ENCODE measurements at places on chromosomes 11 and 22.

- DNase-seq, result no peak
Observed at GRCh38 chr11:33507356-33507755, 193.3 kb downstream of the C11orf91 start.

DNA sequence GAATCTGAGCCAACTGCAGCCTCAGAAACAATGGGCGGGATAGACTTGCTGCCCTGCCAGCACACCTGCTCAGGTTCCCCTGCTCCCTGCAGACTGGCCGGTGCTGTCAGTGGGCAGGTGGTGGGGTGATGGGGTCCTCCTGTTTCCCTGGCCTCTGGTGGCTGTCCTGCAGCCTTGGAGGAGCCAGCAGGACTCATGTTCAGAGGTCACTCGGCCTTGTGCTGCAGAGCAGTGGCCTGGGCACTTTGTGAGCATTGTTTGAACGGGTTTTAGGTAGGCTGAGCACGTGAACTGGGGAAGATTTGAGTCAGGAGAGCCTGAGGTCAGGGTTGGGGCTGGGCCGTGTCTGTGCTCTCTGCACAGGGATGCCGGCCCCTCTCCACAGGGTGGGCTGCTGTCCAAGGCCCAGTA, 17.6 kb downstream of the PPIL2 start:
- DNase-seq, result no peak

DNA sequence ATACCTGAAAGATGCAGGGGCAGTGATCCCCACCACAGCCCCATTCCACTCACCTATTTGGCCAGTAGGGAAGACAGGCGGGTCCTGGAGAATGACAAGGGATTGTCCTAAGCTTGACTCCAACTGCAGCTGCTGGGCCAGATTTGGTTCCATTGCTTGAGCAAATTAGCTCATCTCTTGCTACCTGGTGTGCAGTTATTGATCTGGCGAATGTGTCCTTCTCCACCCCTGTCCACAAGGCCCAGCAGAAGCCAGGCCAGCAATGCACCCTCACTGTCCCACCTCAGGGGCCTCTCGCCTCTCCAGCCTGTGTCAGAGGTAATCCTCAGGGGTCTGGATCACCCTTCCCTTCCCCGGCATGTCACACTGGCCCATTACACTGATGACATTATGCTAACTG, 23.3 kb downstream of the TSPAN32 start:
- DNase-seq, result no peak

DNA sequence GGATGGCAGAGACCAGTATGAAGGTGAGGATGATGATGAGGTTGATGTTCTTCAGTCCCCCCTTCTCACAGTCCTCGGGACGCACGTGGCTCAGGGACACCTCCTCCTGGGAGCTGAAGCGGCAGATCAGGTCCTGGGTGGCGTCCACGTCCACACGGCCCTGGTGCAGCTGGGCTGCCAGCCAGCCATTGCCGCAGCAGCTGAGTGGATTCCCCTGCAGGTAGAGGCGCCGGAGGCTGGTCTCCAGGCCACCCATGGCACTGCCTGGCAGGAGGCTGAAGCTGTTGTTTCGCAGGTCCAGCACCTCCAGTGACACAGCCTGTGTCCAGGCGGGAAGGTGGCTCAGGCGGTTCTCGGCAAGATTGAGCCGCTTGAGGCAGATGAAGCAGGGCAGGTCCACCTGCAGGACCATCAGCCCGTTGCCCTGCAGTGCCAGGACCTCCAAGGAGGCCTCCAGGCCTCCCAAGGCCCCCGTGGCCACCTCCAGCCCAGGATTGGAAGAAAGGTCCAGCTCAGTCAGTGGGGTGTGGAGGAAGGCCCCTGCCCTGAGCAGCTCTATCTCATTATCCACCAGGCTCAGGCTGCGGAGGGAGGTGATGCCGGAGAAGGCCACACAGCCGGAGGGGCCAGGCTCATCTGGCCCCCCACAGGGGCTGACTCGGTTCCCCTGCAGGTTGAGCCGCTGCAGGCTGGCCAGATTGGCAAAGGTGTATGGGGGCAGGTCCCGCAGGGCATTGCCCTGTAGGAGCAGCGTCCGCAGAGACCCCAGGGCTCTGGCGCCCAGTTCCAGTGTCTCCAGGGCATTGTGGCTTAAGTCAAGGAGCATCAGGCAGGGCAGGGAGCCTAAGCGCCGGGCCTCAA, 10.6 kb downstream of the LRRC32 start:
- DNase-seq, result no peak

- no peak for DNase-seq
Observed at GRCh38 chr11:66286699-66287098, 2.2 kb downstream of the YIF1A start.

DNA sequence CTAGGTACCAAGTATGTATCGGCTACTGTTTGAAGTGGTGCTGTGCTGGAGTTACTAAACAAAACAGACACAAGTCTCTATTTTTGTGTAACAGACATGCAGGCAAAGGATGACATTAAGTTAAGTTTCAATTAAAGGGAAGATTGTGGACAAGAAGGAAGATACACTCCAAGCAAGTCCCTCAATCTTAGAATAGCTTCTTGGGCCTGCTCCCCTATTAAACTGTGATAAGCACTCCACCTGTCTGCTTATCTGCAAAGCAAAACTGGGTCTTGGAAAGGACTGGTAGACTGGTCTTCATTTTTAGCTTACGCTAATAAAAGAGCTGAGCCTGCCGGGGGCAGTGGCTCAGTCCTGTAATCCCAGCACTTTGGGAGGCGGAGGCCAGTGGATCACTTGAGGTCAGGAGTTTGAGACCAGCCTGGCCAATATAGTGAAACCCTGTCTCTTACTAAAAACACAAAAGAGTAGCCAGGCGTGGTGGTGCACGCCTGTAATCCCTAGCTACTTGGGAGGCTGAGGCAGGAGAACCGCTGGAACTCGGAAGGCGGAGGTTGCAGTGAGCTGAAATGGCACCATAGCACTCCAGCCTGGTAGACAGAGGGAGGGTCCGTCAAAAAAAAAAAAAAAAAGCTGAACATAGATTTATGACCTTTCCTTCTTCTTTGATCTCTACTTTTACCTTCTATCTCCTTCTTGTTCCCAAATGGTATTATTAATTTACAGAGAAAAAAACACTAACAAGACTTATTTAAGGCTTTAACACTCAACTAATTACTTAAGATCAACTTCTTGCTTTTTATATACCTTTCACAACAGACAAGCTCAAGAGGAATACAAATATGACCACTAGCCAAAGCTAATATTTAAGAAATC, 4.1 kb downstream of the DDX17 start:
- DNase-seq, result no peak

- DNase-seq, result no peak
Observed at GRCh38 chr11:46252373-46252914, 25.0 kb upstream of the CREB3L1 start.

GRCh38 chr11:20070459-20070858, 89.8 kb downstream of the DBX1 start:
- DNase-seq, result no peak

DNA sequence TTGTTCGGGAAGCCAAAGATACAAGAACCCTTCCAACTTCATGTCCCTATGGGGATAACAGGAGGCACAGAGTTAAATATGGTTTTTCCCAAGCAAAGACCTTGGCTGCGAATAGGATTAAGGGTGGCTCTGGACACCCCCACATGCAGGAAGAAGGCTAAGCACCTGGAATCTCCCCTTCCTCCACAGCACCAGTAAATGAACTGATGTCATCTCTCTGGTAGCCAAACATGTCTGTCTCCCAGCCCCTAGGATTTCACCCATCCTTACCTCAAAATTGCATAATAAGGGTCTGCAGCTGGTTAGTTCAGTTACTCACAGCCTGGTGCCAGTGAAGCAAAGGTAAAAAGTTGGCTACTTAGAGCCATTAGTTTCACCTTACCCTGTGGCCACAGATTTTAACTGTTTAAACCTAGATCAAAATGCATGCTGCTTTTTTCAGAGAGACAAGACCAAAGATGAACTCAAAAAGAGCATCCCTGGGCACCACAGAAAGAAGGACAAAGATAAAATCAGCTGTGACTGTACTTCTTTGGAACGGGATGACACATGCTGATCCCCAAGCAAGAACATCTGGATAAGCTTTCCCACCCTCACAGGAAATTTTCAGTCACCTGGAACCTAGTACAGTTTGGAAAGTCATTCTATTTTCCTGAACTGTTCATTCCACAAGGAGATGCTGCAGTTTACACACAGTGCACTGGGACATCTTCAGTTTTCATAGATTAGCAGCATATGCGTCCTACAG, 77.2 kb upstream of the AKIP1 start:
- no peak for DNase-seq

DNA sequence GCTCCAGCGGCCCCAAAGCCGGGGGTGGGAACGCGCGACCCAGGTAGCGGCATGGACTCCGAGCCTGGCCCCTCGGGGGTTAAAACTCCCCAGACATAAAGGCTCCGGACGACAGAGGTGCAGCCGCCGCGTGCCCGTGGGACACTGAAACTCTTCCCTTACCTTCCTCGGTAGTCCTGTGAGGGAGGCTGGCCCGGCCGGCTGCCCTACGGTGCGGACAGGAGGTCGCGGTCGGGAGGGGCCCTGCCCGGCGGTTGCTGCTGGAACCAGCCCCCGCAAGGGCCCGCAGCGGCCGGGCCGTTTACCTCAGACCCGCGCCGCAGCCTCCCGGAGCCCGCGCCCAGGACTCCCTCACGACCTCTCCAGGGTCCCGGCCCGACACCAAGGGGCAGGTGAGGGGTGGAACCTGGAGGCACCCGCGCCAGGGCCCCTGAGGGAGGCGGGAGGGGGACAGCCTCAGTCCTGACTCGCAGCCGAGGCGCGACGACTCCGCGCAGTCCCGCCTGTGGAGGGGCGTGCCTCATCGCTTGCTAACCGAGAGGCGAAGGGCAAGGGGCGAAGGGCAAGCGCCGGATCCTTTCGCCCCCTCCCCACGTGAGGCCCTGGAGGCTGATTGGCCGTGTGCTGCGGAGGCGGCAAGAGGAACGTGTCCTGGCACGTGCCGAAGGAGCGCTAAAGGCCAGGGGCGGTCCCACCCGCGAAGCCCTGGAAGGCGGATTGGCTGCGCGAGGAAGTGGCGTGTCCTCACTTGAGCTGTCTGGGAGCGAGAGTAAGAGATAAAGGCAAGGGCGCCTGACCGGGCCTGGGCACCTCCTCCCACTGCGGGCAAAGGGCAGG, at the start of gene UPB1:
TSS of gene UPB1 (plus strand) at position 805 of the 837 bp plus-strand sequence. CDS start 72 bp downstream, outside the sequence.
- DNase-seq, result no peak

DNA sequence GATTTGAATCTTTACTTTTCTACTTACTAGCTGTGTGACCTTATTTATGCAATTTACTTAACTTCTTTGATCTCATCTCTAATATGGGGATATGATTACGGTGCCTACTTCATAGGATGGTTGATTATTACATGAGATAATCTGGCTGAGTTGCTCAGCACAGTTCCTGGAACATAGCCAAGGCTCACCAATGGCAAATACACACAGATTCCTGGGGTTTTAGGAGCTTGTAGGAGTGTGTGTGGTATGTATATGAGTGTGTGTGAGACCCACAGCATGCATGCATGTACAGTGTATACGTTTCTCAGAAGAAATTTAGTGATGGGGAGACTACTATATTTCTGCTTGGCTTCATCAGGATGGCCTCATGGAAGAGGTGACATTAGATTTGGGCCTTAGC, 256.9 kb downstream of the KIRREL3 start:
- no peak for DNase-seq

- no peak for DNase-seq
Observed at GRCh38 chr22:35479985-35480550, 60.6 kb upstream of the RASD2 start.

- no peak for DNase-seq
Observed at GRCh38 chr11:12914400-12914912, 94.7 kb upstream of the RASSF10 start.

DNA sequence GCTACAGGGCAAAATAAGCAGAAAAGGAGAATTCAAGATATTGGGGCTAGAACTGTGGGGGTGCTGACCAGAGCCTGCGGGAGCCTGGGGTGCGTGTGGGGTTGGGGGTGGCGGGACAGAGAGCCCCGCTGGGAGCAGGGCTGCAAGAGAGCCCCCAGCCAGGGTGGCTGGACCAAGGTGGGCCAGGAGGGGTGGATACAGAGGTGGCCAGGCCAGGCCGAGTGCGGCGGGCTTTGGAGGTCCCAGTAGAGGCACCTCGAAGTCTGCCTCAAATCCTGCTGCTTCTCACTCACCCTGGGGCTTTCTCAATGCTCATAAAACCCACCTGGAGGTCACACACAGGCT, 16.9 kb upstream of the MUC5B start:
- DNase-seq, result no peak

- DNase-seq, result no peak
Observed at GRCh38 chr22:39666495-39666894, 95.9 kb downstream of the CACNA1I start.

DNA sequence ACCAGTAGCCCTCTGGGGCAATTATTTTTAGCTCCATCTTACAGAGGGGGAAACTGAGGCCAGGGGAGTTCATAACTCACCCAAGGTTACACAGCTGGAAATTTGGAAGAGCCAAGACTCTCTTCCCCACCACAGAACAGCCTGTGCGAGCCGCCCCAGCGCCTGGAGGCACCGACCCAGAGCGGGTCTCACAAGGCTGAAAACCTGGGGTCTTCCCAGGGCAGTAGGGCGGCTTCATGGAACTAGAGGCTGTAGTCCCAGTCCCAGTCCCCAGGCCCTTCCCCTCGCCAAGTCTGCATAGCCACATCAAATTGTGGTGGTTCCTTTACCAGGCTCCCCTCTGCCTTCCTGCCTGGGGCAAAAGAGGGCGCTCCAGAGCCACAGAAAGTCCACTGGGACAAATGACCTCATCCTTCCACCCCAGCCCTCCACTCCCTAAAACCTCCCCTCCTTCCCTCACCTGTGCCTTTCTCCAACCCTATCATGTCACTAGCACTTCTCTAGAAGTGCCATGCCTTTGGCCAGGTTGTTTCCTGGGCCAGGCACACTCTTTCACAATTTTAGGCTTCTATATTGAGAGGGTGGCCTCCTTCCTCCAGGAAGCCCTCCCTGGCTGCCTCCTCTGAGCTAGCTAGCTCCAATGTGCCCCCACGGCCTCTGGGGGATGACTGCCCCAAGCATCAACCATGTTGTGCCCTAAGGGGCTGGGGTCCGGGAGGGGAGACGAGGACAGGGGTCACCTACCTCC, 15.2 kb upstream of the CDC42EP1 start:
- DNase-seq, result no peak

GRCh38 chr11:123573286-123573685, 81.1 kb downstream of the SCN3B start:
- DNase-seq, result no peak

DNA sequence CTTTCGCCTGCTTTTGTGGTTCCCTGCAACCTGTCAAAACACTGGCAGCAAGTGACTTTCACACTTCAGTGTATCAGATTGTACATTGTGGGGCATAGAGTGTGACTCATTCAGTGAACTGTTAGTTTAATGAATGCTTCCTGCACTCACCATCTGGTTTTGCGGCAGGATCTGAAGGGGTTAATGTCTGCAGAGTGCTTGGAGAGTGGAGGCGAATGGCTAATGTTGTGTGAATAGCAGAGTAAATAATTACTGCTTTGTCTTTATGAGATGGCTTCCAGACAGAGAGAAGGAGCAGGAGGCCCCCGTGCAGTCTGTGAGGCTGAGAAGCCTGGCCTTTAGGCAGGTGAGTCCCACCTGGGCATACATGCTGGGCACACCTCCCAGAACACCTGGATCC, 454.3 kb upstream of the KIRREL3 start:
- no peak for DNase-seq

GRCh38 chr11:73322382-73323306, 14.6 kb downstream of the ARHGEF17 start:
- no peak for DNase-seq

- DNase-seq, result no peak
Observed at GRCh38 chr11:67673358-67673757, 1.1 kb downstream of the ALDH3B2 start.

GRCh38 chr11:34647532-34647931, 26.6 kb downstream of the EHF start:
- no peak for DNase-seq

Data from Panc1 (cell line).